ENCODE measurements at places on chromosomes 5 and 9.

- DNase-seq: peak; percentile 32
Measured at GRCh38 chr5:53482717-53483638, 2.5 kb downstream of the FST start.

GRCh38 chr5:10876006-10876744 is 115.1 kb upstream of the DAP start:
- DNase-seq: no peak

- DNase-seq: no peak
Measured at GRCh38 chr9:16871336-16872151, 1.1 kb upstream of the BNC2 start.

- DNase-seq: no peak
Measured at GRCh38 chr5:3346111-3346820, 249.4 kb upstream of the IRX1 start.

DNA sequence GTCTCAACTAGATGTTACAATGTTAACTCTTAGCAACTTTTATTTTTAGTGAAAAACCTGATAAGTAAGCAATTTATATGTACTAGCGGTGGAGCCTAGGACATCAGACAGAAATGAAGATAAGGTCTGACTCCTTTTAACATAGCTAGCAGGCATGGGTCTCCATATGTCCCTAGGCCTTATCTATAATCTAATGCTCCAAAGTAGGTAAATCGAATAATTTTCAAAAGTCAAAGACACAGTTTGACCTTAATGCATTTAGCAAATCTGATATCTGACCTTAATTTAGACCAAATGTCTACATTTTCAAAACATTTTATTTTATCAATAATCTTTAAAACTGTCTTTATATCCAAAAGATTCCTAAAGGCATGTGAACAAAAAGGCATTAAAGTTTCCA is 305.0 kb upstream of the CCNH start:
- no peak for DNase-seq

GRCh38 chr9:129370770-129371169 is 192.7 kb upstream of the IER5L start:
- DNase-seq: no peak

- peak; percentile 71 for DNase-seq
Measured at GRCh38 chr5:71883742-71884103, 164.6 kb downstream of the CARTPT start.

DNA sequence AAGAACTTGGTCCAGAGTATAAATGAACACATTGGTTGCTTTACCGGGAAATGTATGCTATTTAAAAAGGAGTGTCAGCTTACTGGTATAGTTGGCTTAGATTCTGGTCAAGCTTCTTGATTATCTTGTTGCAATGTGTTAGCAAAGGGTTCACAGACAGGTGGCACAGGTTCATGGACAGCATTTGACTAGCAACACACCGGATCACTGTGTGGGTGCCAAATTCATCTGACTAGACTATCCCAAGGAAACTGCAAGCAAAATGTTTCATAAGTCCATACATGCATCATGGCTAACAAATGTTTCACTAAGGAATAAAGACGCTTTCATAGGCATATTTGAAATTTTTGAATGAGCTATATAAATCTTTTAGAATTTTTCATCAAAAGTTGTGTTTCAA is 274.1 kb downstream of the PLK2 start:
- DNase-seq: no peak

GRCh38 chr9:110546411-110546871 is 33.1 kb downstream of the SVEP1 start:
- no peak for DNase-seq

- DNase-seq: peak; percentile 47
Measured at GRCh38 chr9:97633859-97634490, 354 bp downstream of the NCBP1 start.

- DNase-seq: no peak
Measured at GRCh38 chr5:115333164-115333563, 36.7 kb upstream of the CCDC112 start.

DNA sequence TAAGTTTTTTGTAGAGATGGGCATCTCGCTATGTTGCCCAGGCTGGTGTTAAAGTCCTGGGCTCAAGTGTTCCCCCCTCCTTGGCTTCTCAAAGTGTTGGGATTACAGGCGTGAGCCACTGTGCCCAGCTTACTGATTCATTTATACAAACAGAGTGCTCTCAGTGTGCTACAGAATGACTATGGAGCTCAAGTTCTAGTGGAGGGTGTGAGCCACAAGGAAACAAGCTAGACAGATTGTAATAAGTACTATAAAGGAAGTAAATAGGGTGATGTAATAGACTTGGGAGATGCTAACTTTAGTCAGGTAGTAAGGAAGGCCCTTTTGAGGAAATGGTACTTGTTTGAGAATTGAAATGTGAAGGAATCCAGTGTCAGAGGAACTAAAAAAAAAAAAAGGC is 1.7 kb upstream of the TMEM267 start:
- no peak for DNase-seq

DNA sequence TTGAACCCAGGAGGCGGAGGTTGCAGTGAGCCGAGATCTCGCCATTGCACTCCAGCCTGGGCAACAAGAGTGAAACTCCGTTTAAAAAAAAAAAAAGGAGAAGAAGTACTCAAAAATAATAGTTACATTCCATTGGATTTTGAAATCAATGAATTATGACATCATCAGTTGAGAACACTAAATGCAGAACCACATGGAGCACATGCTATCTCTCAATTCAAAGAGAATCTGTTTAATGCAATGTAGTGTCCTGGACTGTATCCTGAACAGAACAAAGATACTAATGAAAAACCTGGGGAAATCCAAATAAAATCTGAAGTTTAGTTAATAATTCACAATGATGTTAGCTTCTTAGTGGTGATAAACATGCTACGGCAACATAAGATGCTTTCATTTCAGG is 20.3 kb downstream of the CDC14B start:
- no peak for DNase-seq

DNA sequence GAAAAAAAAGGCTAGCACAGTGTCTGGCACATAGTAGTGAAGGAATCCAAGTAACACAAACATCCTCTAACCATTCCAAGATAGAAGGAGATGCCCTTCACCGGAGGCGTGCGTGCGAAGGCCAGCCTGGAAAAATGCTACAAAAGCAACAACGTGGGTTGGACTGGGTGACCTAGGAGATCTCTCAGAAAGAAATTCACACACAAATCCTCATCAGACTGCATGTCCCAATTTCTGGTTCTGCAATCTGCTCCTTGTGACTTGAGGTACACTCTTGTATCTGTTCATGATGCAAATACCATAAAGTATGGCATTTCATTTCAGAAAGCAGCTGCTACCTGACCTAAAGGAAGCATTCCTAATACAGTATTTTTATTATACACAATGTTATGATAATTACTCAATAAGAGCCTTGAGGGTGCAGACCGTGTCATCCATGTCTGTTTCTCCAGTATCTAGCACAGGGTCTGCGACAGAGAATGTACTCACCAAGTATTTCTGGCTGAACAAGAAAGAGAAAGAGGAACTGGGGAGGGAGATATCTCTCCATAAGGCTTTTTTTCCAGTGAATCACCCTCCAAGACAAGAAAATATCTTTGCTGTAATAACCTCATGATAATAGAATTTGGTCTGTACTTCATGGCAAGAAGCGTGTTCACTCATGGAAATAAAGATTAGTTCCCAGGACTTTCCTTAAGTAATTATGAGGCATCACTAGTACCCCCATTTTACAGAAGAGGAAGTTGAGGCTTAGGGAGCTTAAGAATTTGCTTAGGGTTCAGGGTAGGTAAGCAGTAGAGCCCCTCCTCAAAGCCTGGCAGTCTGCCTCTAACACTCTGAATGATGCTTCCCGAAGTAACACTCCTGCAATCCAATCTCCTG is 138.3 kb downstream of the CDK5RAP2 start:
- no peak for DNase-seq

- no peak for DNase-seq
Measured at GRCh38 chr5:140631036-140631417, 1.9 kb downstream of the CD14 start.

- no peak for DNase-seq
Measured at GRCh38 chr5:140595538-140596300, 31.1 kb downstream of the SLC35A4 start.

DNA sequence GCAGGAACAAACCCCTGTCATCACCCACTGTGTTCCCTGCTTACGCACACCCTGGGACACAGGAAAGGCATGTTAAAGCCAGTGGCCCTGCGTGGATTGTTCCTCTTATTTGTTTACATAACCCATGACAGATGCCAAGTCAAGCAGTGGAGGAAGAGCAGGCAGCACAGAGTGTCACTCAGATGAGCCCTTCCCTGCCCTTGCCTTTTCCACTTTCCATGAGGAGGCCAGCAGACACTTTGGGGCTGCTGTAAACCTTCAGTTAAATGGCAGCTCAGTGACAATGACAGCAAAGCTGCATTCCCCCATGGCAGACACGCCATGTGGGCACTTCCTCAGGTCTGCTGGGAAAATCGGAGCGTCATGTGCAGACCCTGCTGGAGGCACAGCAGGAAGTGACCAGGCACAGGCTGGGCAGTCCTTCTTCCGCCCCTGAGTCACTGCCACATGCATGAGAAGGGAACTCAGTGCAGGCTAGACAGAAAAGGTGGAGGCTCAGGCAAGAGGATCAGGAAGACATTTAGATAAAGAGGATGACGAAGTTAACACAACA is 216.8 kb upstream of the PIK3R1 start:
- DNase-seq: no peak

DNA sequence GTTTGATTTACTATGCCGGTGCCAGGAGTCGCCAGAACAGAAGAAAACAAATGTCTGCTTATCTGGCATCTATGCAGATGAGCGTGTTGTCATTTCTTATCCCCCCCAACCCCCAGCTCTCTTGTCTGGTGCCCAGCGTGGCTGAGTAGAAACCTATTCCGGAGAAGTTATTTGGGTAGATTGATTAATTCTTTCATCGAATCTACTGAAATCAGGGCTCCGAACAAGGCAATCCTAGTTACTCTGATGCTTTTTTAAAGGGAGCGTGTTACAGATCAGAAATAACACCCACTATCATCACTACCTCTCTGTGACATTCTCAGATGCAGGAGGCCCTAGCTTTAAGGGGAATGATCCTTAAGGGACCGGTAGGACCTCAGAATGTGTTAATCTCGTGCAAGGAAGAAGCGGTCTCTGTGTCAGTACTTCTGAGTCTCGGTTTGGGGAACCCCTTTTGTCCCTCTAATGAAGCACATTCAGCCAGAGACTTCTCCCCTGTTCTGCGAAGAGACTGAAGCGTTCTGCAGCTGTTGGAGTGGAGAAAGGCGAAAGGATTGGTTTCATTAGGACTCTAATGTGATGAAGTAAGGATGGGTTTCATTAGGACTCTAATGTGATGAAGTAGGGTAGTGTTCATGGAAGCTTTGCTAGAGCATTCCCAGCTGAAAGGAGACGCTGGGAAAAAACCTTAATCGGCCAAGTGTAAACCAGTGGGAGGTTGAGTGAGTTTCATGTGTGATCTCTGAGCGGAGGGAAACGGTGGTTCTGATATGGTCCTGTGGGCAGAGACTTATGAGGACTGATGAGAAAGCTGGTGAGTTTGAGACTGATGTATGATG is 1.5 kb downstream of the PIP5K1B start:
- no peak for DNase-seq

- DNase-seq: no peak
Measured at GRCh38 chr5:68279984-68280383, 64.4 kb downstream of the PIK3R1 start.

GRCh38 chr5:175728885-175729828 is 71.3 kb downstream of the HRH2 start:
- peak; percentile 50 for DNase-seq

- no peak for DNase-seq
Measured at GRCh38 chr5:83590966-83591365, 119.4 kb downstream of the VCAN start.

DNA sequence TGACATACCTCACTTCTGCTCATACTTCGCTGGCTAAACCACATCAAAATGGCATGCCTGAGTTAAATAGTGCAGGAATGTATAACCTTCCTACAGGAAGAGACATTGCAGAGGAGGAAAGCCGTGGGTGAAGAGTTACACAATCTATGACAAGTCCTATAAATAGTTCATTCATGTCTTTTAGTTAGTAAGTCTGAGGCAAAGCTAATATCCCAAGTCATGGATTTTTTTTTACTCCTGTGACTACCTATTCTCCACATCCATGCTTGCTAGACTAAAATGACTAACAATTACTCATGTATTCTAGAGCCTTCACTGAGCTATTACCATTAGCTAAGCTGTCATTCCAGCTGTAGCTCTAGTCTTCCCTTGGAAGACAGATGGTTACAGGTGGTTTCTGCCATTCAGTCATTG is 391.3 kb downstream of the NR2F1-AS1 start:
- no peak for DNase-seq

DNA sequence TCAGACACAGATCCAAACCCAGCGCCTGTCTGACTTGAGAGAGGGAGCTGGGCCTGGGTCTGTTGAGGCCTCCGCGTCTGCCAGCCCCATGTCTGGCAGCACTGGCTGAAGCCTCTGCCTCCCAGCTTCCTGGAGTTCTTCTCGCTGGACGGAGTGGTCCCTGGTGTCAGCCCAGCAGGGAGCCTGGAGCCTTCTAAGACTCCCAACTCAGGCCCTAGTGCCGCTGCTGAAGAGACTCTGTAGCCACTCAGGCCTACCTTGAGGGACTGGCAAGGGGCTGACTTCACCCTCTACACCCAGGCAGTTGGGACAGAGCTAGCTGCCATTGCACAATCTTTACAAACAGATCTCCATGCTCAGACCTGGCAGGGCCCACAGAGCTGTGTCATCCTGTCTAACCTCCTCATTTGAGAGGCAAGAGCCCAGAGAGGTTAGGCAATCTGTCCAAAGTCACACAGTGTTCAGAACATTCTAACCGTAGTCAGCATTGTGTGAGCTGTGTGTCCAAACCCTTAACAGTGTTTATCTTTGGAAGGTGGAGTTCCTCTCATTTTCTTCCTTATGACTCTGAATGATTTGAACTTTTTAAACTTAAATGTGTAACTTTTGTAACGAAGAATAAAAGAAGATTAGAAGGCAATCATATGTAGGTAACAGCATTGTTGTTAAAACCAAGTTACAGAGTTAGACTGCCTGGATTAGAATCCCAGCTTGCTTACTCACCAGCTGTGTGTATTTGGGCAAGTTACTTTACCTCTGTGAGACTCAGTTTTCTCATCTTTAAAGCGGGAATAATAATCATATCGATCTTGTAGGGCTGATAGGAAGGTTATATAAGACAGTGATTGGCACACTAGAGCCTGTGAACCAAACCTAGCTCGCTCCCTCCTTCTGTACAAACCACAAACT is 4.6 kb upstream of the DUSP1 start:
- no peak for DNase-seq

GRCh38 chr5:41223962-41224361 is 10.6 kb upstream of the C6 start:
- no peak for DNase-seq

- no peak for DNase-seq
Measured at GRCh38 chr5:32445287-32445758, 783 bp upstream of the ZFR start.

- DNase-seq: no peak
Measured at GRCh38 chr5:90569084-90569483, 10.5 kb downstream of the ADGRV1 start.

- DNase-seq: no peak
Measured at GRCh38 chr5:176410486-176411180, 5.7 kb downstream of the CLTB start.

GRCh38 chr5:143586781-143587362 is 183.4 kb upstream of the NR3C1 start:
- no peak for DNase-seq

Data from NCI-H524 (cell line).